Dermis blood vessel endothelial cell (primary cell): ENCODE measurements at places on chromosomes 1 and 21. TPM values are rescaled to one million over a fixed set of nuclear protein-coding genes. Genes with fewer than 3 reads are reported as not detected.

S100A7 gene
- total RNA-seq: not detected in 2 replicates

NUF2 gene
- total RNA-seq: 5.3 and 19.7 TPM in 2 replicates

NGF gene
- total RNA-seq: 0.34 TPM in 1 of 2 replicates, not detected in the other

PIGV gene
- 9.4 and 10.1 TPM in 2 replicates for total RNA-seq

AP4B1 gene
- 26.7 and 38.3 TPM in 2 replicates for total RNA-seq

ACTN2 gene
- 0.09 TPM in 1 of 2 replicates, not detected in the other for total RNA-seq

KRTAP24-1 gene
- not detected in 2 replicates for total RNA-seq

GOLT1A gene
- total RNA-seq: not detected in 2 replicates

LCE2A gene
- not detected in 2 replicates for total RNA-seq

IL10RB gene
- total RNA-seq: 55.0 and 55.5 TPM in 2 replicates

LCK gene
- total RNA-seq: 0.09 and 0.17 TPM in 2 replicates

SCAMP3 gene
- total RNA-seq: 38.3 and 46.3 TPM in 2 replicates

PLEKHN1 gene
- total RNA-seq: 0.17 and 0.37 TPM in 2 replicates

SPATA45 gene
- not detected in 2 replicates for total RNA-seq

KCNAB2 gene
- 2.5 and 2.9 TPM in 2 replicates for total RNA-seq

DNA sequence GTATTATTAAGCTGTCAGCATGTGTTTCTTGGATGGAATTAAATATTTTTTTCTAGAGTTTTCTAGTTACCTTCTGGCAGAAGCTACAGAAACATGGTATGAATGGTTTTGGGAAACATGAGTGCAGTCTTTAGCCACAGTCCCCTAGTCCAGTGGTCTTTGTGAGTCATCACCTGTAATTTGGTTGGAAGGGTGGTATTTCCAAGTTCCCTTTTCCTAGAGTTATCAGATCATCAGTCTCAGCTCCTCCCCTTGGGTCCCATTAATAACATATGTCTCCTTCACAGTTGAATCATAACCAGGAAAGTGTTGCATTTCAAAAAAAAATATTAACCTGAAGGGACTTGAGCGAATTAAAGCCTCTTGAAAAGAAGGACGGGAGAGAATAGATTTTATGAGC is 27.0 kb downstream of the ELAVL4 start:
- DNase-seq: no peak

DNA sequence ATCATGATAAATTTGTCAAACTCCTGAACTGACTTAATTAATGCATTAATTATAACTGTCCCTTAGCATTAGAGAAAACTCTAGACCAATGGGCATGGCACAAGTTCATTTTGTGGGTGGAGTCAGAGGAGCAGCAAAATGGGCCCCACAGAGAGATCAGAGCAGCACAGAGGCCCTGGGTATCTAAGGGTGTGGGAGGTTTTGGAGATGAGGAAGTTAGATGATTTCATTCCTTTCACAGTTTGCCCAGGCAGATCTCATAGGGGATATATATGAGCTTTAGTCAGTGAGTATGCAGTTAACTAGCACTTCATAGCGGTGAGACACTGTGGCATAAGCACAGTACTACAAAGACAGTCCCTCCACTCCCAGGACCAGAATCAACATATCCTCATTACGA is 117.3 kb downstream of the MAB21L3 start:
- no peak for DNase-seq

GRCh38 chr1:46030876-46031660 is 101.4 kb downstream of the PIK3R3 start:
- DNase-seq: peak; percentile 20

DNA sequence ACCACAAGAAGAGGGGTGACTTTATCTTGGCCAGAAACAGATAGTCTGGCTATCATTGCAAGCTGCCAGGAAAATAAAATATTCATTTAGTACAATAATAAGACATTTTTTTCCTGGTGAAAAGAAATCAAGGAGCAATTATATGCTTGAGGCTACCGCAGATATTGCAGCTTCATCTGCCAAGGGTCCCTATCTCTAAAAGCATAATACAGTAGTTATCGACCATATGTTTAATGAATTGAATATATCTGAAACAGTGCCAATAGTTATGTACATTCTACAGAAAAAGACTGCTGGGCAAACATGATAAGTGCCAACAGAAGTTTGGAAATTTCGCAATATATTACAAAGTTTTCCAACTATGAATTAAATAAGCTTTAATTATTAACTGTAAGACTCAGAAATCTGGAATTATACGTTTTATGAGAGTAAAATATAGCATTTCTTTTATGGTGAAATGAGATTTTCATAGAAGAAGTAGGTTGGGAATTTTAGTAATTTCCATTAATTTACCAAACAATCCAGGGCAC is 561.1 kb upstream of the ZP4 start:
- no peak for DNase-seq

- no peak for DNase-seq
These were observed 104.1 kb downstream of the SYF2 start for GRCh38 chr1:25128121-25128621.

DNA sequence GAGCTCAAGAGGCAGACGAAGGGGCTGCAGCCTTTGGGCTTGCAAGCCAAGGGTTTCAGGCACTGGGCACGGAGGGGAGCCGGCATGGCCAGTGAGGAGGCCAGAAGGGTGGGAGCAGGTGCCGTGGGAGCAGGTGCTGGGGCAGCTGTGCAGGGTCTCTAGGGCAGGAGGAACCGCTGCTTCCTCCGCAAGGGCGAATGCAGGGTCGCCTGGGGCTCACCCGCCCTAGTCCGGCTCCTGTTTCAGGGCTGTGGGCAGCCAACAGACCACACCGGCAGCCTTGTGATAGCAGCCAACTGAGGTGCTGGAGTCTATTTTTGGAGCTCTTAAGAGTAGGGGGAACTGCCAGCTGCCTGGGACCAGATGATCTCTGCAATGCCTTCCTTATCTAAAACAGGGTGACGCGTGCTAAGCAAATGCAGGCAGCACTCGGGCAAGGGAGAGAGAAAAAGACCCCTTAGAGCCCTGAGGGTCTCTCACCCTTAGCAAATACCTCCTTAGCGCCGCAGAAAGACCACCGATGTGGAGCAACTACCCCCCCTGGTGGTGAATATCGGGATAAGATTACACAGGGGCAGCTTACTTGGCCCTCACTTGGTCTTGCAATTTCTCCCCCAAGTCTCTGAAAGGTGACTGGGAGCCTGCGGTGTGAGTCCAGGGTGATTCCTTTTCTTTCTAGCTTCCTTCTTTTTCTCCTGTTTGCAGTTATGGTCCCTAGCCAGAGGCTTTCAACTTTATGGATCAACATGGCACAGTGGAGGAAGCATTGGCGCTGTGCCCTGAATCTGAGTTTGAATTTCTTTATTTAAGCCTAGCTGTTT is 20.7 kb upstream of the MAPKAPK2 start:
- peak; percentile 83 for DNase-seq

GRCh38 chr1:228646717-228647522 is 88.4 kb upstream of the RHOU start:
- peak; percentile 38 for DNase-seq

- DNase-seq: no peak
These were observed 108.4 kb downstream of the CNIH3 start for GRCh38 chr1:224724566-224724965.

GRCh38 chr1:62800281-62800680 is 16.3 kb downstream of the ATG4C start:
- no peak for DNase-seq

GRCh38 chr1:231882790-231883189 is 256.2 kb downstream of the DISC1 start:
- no peak for DNase-seq

- no peak for DNase-seq
These were observed 377.5 kb downstream of the LMO4 start for GRCh38 chr1:87706203-87706602.

DNA sequence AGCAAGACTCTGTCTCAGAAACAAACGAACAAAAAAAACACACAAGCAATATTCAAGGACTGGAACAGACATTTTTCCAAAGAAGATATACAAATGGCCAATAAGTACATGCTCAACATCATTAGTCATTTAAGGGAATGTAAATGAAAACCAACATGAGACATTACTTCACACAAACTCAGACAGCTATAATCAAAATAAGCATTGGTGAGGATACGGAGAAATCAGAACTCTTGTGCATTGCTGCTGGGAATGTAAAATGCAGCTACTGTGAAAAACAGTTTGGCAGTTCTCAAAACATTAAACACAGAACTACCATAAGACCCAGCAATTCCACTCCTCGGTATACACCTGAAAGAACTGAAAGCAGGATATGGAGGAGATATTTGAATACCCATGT is 15.4 kb downstream of the NOL9 start:
- DNase-seq: no peak

DNA sequence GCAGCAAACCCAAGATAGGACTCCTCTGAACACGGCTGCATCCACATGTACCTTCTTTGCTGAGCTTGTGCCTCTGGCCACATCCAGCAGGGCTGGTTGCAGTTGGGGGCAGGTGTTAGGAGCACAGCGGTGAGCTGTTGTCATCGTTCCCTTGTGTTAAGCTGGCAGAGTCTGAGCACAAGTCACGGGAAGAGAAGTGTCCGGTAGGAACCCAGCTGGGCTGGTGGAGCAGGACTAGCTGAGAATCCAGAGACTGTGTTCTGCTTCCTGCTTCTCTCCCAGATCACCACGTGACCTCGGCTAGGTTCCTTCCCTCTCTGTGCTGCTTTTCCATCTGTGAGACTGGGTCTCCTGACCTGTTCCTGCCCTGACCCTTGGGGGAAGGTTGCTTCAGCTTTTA is 105.1 kb downstream of the PCBP3 start:
- DNase-seq: no peak

DNA sequence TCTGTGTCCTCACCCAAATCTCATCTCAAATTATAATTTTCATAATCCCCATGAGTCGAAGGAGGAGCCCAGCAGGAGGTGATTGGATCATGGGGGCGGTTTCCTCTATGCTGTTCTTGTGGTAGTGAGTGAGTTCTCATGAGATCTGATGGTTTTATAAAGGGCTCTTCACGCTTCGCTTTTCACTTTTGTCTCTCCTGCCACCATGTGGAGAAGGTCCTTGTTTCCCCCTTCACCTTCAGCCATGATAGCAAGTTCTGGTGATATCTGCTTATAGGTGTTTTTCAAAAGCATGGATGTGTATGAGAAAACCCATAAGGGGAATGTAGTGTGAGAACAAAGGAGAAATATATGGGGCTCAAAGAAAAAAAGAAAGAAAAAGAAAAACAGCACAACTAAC is 405.9 kb upstream of the RGS18 start:
- DNase-seq: no peak

DNA sequence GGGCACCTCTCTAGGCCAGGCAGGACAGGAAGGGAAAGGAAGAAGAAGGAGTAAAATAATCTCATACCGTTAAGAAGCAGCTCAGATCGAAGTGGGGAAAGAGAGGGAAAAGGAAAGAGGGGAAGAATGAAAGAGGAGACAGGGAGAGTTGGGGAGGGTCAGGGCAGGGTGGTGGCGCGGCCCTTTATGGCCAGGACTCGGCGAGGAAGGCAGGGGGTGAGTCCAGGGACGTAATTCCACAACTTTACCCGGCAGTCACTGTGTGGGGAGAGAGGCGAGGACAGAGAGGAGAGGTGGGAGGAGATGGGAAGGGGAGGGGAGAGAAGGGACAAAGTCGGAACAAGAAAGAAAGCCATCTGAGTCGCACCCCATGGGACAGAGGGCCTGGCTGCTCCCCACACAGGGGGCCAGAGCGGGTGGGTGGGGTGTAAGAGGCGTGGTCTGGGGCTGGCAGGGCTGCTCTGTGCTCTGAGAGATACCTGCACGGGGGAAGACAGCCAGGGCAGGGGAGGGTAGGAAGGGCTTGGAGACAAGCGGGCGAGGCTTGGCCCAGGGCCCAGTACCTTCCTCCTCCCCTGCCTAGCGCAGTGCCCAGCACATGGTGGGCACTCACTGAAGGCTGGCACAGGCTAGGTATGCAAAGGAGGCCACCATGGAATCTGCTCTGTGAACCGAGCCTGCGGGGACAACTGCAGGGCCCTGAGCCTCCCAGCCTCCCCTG is 49.4 kb downstream of the KIF21B start:
- no peak for DNase-seq

DNA sequence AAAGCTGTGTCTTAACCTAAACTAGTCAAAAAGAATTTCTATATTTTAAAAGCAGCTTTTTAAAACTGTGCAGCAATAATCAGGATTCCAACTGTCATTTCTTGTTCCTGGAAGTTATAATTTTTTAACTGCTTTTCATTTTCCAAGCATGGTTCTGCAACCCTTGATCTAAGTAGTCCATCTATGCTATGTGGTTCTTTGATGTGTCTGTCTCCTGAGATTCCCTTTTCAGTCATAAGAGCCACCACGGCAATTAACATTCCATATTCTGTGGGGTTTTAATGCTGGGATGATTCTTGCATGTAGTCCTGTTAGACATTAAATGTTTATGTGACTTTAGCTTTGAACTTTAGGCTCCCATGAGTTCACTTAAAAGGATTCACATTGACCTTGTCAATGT is 220.4 kb downstream of the TPR start:
- no peak for DNase-seq

GRCh38 chr1:93625582-93626327 is 55.9 kb downstream of the BCAR3 start:
- peak; percentile 99 for DNase-seq

DNA sequence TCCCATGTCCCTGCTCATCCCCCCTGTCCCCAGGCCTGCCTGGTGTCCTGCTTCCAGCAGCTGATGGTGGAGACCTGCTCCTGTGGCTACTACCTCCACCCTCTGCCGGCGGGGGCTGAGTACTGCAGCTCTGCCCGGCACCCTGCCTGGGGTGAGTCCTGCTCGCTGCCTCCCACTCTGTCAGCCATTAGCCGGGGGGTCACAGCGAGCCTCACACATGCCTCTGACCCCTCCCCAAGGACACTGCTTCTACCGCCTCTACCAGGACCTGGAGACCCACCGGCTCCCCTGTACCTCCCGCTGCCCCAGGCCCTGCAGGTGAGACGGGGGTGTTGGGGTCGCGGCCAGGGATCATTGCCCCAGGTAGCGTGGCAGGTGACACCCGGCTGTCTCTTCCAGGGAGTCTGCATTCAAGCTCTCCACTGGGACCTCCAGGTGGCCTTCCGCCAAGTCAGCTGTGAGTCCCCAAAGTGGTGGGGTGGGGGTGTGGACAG is 10.0 kb downstream of the SCNN1D start:
- DNase-seq: peak; percentile 82

DNA sequence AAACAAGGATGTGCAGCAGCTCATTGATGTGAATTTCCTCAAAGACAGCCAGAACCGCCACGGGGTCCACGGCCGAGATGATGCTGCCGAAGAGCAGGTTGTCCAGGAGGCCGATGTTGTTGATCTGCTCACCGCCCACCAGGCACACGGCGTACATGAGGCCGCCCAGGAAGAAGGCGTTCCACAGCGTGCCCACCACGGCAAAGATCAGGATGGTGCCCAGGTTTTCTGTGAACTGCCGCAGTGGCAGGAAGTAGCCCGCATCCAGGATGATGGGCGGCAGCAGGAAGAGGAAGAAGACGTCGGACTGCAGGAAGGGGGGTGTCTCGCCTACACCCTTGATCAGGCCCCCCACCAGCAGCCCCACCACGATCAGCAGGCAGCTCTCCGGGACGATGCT is 41.1 kb downstream of the SLC9A1 start:
- no peak for DNase-seq

- DNase-seq: peak; percentile 75
These were observed at the start of gene KDM5B for GRCh38 chr1:202807926-202808757. KDM5B (minus strand) TSS chr1:202808421; CDS start chr1:202808305, 116 bp downstream.

DNA sequence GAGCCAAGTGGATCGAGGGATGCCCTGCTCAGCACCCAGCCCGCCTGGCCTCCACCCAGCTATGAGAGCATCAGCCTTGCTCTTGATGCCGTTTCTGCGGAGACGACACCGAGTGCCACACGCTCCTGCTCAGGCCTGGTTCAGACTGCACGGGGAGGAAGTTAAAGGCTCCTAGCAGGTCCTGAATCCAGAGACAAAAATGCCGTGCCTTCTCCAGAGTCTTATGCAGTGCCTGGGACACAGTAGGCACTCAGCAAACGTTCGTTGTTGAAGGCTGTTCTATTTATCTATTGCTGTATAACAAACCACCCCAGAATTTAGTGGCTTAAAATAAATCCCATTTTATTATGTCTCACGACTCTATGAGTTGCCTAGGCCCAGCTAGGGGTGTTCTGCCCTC is 6.8 kb upstream of the BSND start:
- no peak for DNase-seq
